ENCODE measurements at places on chromosomes 5 and 9. TPM values are rescaled to one million over a fixed set of nuclear protein-coding genes. Genes with fewer than 3 reads are reported as not detected.

Gene KCNN2
- not detected for total RNA-seq

Gene TRPM6
- not detected for total RNA-seq

Gene MEGF10
- total RNA-seq = not detected

Gene PCA3
- not detected for total RNA-seq

Gene MGAT1
- 152 TPM for total RNA-seq

Gene GMCL2
- not detected for total RNA-seq

Gene C5orf52
- not detected for total RNA-seq

Gene FPGS
- total RNA-seq = 66.7 TPM

Gene PRLR
- total RNA-seq = not detected

Gene RNF180
- not detected for total RNA-seq

Gene TSSK1B
- not detected for total RNA-seq

Gene LHX3
- not detected for total RNA-seq

Gene FRMD3
- 1.1 TPM for total RNA-seq

Gene PALM2AKAP2
- not detected for total RNA-seq
